NCI-H1417 (cell line): ENCODE measurements at places on chromosomes 2 and 18.

GRCh38 chr18:6885992-6886796, 156.7 kb downstream of the ARHGAP28 start:
- DNase-seq, result peak; percentile 51

DNA sequence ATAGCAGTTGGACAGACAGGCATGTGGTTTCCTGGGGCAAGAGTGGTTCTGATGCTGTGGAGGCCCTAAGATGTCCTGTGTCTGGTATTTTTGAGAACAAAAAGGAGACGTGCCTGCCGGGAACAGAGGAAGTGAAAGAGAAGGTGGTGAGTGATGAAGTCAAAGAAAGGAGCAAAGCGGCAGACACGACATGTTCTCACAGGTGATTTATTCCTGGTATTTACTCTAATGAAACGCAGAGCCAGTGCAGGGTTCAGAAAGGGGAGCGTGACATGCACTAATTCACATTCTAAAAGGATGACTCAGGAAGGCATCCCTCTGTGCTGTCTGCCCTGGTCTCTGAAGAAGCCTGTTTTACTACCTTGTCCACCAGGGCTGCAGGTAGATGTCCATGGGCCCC, 211.0 kb downstream of the KCNE4 start:
- no peak for DNase-seq

- peak; percentile 63 for DNase-seq
These were observed 260.6 kb upstream of the LINC00305 start for GRCh38 chr18:64409511-64409910.

GRCh38 chr18:11293794-11294193, 144.4 kb upstream of the PIEZO2 start:
- DNase-seq, result no peak

DNA sequence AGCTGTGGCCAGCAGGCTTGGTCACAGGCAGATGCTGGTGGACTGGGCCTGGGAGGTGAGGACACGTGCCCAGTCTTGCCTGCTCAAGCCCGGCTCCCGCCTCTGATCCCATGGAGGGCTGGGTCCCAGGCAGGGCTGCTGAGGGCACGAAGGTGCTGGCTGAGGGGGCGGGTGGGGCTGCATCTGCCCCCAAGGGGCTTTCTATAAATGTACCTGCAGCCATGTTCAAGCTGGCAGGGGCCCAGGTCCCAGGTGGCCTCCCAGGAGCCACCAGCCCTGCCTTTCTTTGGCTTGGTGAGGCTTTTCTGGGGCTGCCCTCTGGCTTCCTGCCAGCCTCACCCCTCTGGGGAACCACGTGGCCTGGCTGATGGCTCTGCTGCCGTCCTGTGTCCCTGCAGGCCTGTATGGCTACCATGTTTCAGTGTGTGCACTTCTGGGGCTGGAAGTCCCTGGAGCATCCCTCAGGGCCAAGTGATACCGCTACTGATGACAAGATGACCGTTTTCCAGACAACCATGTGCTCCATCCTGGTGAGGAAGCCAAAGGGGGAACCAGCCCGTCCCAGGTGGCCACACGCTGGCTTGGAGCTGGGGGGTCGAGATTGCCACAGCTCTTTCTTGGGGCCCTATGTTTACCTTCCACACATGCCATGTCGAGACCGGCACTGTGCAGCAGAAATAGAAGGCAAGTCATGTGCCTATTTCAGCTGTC, 23.2 kb downstream of the HJURP start:
- DNase-seq, result no peak

GRCh38 chr2:216428618-216429350, 16.5 kb downstream of the SMARCAL1 start:
- peak; percentile 72 for DNase-seq

GRCh38 chr18:48803951-48804855, 146.6 kb downstream of the SMAD7 start:
- no peak for DNase-seq

GRCh38 chr2:199570934-199571333, 113.2 kb upstream of the SATB2 start:
- no peak for DNase-seq

DNA sequence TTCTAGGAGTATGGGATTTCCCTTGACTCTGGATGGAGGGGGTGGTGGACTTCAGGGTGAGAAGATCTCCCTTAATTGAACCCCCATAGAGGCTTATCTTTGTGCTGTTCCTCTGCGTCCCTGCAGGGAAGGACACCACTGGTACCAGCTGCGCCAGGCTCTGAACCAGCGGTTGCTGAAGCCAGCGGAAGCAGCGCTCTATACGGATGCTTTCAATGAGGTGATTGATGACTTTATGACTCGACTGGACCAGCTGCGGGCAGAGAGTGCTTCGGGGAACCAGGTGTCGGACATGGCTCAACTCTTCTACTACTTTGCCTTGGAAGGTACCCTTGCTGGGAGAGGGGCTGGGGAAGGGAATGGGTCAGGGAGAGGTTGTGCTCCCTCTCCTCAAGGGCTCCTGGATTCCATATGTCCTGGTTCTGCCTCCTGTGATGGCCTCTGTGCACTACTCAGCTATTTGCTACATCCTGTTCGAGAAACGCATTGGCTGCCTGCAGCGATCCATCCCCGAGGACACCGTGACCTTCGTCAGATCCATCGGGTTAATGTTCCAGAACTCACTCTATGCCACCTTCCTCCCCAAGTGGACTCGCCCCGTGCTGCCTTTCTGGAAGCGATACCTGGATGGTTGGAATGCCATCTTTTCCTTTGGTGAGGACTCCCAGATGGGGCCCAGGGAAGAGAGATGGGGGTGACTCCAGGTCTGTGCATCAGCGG, 19.3 kb downstream of the PRKAG3 start:
- DNase-seq, result no peak

GRCh38 chr18:10400534-10401307, 53.7 kb upstream of the APCDD1 start:
- DNase-seq, result no peak

- no peak for DNase-seq
These were observed 9.8 kb upstream of the GPC1 start for GRCh38 chr2:240425697-240426096.

DNA sequence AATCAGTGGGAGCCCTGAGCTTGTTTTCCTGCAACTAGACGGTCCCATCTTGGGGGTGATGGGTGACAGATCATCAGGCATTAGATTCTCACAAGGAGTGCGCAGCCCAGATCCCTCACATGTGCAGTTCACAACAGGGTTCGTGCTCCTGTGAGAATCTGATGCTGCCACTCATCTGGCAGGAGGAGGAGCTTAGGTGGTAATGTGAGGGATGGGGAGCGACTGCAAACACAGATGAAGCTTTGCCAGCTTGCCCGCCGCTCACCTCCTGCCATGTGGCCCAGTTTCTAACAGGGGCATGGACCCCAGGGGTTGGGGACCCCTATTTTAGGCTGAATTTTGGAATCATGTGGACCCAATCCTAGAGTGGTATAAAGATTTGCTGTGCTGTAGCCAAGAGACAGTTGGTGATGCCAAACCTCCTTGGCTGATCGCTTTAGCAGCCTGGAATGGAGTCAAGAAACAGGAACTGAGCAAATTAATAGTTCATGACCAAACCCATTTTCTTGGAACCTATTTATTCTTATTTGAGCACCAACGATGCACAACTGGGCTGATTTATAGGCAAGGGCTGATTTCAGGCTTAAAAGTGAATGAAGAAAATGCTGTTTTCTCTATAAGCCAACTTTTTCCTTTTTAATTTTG, 25.7 kb downstream of the LPIN1 start:
- DNase-seq, result no peak

- DNase-seq, result no peak
These were observed 133.1 kb downstream of the DYSF start for GRCh38 chr2:71586471-71586870.

- DNase-seq, result no peak
These were observed 7.2 kb upstream of the ABCB11 start for GRCh38 chr2:169038338-169038757.

DNA sequence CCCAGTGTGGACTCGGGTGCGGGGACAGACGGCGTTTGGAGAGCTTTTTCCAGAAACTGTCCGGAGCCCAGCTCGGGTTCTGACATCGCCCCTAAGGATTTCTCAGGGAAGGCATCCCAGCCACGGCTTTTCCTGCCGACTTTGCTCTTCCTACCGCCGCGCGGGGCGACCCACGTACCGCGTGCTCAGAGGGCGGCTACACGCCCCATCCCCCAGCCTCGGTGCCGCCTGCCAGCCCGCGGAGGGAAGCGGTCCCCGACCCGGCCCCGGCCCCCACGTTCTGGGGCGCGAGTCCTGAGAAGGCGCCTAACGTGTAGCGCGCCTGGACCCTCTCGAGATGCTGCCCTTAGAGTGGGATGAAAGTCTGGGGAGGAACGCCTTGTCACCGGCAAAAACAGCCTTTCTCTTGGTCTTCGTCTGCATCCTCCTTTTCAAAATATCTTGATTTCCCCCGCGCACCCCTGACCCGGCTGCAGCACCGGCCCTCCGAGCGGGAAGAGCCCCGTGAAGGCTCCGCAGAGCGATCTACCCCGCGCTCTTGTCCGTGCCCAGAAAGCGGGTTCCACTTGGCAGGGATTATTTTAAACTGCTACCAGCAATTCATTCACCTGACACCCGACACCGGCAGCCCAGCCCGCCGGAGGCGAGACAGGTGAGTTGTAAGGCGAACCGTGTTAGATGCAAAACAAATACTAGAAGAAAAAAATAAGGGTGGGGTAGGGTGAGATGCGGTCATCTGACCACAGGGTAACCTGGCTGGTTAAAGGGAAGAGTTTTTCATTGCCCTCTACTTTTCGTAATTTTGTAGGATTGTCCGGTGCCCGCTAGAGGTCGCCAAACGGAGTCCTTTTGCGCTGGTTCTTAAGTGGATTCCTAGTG, 812 bp upstream of the KCNG3 start:
- peak; percentile 94 for DNase-seq

DNA sequence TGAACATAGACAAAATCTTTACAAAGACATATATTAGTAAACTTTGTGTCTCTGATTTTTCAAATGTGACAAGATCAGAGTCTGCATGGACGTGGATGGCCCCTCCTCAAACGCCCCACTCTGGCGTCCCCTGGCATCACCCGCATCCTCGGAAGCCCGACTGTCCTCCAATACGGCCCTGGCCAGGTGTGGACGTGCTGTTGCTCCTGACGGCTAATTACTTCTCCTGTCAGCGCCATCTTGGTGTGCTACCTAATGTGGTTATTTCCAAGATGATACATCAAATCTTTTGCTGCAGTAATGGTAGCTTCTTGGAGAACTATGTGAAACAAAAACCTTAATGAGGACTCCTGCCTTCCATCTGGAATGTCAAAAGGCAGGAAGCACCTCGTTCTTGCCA, 747.4 kb upstream of the SALL3 start:
- no peak for DNase-seq

DNA sequence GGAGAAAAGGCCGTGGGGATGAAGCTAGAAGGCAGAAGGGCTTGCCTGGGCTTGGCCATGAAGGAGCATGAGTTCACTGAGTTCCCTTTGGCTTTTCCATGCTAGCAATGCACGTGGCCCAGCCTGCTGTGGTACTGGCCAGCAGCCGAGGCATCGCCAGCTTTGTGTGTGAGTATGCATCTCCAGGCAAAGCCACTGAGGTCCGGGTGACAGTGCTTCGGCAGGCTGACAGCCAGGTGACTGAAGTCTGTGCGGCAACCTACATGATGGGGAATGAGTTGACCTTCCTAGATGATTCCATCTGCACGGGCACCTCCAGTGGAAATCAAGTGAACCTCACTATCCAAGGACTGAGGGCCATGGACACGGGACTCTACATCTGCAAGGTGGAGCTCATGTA, 2.9 kb downstream of the CTLA4 start:
- DNase-seq, result no peak

GRCh38 chr2:241678307-241678706, 8.3 kb downstream of the DTYMK start:
- no peak for DNase-seq
